ENCODE measurements at places on chromosomes 7 and 10.

DNA sequence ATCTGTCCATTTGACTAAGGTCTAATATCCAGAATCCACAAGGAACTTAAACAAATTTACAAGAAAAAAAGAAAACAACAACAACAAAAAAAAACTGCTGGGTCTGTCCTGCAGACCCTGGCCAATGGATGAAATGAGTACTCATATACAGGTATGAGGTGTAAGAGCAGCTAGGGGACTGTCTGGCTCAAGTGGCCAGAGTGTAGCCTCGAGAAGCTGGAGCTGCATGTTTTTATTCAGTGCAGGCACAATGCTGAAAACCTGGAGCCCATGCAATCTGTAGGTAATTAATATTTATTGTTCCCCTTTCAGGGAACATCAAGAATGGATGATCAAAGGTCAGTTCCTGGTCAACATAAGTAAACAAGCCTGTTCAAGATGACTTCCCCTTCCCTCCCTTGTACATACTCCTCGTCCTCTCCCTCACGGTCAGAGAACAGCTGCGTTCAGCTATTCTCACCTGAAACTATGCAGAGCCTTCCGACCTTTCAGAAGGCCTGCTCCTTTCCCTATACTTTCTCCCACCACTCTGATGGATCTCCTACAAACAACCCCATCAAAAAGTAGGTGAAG lies 15.5 kb downstream of the CYP2C19 start:
- no peak for DNase-seq

DNA sequence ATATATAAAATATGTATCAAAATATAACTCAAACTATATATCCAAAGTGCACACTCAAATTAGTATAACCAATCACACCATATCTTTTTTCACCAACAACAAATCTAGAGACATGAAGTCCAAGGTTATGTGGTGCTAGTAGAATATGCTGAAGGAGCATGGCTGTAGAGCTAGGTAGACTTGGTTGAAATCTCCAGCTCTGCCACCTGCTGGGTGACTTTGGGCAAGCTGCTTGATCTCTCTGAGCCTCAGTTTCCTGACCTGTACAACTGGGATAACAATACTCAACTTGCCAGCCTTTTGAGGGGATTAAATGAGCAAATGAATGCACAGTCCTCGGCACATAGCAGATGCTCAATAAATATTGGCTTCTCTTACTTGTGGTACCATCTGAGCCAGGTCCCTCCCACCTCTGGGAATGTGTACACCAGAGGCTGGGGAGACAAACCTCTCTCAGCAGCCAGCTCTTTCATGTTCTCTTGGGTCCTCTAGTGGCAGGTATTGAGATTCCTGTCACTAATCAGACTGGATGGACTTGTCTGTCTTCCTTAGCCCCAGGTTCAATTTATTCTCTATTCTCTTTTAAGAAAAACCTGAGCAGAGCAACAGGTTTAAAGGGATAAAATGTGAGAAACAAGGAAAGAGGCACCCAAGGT lies 94.3 kb upstream of the PDE1C start:
- no peak for DNase-seq

- DNase-seq, result no peak
These were observed 1.0 kb downstream of the BEND7 start for GRCh38 chr10:13527864-13528122.

DNA sequence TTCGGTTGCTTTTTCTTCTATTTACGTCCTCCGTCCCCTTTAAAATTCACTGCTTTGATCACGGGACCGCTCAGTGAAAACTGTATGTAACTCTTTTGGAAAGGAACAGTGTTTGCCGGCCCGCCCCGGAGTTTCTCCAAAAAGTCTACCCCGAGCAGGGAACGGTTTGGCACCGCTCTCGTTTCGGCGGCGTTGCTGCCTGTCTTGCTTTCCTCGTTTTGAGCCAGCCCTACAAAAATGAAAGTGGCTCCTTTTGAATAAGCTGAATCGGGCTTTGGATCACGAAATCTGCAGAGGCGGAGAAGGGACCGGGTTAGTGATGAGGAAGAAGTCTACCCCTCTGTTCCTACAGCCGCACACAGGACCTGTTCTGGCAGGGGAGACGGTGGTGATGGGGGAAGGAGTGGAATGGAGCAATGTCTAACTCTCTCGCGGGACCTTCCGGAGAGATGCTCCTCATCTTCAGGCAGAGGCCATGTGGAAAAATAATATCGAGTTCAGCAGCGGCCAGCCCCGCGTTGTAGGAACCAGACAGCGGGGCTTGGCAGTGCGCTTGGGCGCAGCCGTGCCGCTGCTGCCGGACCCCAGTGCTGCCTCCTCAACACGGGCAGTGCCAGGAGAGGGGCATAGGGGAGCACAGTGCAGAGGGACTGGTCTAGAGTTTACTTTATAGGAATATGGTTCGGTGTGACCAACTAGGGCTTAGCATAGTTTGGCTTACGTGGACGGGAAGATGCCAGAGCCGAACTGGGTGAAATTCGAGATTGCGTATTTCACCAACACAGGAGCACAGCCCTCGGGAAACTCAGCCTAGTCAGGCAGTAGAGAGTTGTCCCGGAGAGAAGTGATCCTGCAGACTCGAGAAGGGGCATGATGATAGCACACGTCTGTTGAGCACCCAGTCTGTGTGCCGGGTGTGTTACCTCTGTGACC lies 1.4 kb downstream of the HTRA1 start:
- no peak for DNase-seq

- DNase-seq, result no peak
These were observed 280.1 kb upstream of the MBL2 start for GRCh38 chr10:53052521-53053164.

DNA sequence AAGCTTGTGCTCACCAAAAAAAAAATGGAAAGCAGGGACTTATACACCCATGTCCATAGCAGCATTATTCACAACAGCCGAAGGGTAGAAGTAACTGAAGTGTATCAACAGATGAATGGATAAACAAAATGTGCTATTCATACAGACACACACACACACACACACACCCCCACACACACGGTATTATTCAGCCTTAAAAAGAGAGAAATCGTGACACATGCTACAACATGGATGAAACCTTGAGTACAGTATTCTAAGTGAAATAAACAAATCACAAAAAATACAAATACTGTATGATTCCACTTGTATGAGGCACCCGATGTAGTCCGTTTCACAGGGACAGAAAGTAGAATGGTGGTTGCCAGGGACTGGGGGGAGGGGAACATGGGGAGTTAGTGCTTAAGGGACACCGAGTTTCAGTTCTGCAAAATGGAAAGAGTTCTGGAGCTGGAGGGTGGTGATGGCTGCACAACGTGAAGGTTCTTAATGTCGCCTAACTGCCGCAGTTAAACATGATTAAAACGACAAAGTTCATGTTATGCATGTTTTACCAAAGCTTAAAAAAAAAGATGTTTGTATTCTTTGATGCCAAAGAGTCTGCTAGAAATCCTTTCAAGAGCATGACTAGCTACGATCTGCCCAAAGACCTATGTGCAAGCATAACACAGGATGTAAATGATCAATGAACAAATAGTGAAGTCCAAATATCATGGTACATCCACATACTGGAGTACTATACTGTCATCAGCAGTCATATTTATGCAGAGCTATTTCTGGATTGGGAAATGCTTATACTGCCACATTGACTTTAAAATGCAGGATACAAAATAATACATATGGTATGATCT lies 7.2 kb downstream of the TNS3 start:
- DNase-seq, result no peak

DNA sequence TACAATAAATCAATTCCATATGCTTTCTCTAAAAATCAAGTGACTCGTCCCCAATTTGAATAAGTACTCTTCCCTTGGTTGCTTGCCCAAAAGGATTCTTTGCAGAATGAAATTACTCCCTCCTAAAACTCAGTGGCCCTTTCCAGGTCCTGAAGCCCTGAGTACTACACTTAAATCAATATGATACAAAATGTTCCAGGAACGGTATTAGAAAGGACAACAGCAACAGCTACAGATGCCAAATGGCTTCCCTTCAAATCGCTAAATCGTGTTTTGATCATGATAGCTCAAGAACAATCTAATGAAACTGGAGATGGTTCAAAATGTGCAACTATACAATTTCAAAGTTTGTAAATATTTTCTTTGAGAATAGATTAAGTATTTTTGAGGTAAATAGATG lies 59.4 kb downstream of the TPK1 start:
- DNase-seq, result no peak

DNA sequence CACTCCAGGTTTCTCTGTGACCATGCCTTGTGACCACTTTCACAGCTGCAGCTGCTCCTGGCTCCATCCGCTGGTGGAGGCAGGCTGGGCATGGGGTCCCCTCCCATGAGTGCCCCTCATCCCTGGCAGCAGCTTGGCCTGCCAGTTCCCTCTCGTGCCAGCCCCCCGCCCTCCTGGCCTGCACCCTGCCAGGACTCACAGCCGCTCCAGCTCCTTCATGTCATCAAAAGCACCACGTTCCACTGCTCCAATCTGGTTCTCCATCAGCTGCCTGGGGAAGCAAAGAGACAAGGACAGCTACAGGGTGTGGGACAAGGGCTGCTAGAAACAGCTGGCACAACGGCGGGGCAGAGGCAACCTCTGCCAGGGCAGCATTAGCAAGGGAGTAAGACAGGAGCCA lies 22.6 kb downstream of the SLIT1 start:
- DNase-seq, result no peak

DNA sequence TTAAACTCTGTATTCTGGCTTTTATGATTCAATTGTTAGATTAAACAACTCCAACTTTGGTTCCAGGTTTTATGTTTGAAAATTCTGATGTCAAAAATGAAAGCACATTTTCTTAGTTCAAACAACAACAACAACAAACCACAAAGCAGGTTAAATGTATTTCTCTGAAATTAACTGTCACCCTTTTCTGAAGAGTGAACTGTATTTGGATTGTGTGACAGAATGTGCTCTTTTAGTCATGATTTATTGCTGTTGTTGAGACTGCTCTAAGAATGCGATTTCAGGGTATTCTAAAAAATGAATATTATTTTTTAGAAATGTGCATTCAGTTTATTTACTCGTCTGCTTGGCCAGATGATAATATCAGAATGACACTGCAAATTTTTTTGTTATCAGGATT lies 144.1 kb downstream of the GNAI1 start:
- no peak for DNase-seq

- DNase-seq, result no peak
These were observed 90.9 kb upstream of the TNRC18 start for GRCh38 chr7:5514440-5515035.

- DNase-seq, result no peak
These were observed 286.8 kb downstream of the ADK start for GRCh38 chr10:74437822-74438221.

GRCh38 chr10:31186225-31187000 lies 132.6 kb upstream of the ZEB1 start:
- no peak for DNase-seq

DNA sequence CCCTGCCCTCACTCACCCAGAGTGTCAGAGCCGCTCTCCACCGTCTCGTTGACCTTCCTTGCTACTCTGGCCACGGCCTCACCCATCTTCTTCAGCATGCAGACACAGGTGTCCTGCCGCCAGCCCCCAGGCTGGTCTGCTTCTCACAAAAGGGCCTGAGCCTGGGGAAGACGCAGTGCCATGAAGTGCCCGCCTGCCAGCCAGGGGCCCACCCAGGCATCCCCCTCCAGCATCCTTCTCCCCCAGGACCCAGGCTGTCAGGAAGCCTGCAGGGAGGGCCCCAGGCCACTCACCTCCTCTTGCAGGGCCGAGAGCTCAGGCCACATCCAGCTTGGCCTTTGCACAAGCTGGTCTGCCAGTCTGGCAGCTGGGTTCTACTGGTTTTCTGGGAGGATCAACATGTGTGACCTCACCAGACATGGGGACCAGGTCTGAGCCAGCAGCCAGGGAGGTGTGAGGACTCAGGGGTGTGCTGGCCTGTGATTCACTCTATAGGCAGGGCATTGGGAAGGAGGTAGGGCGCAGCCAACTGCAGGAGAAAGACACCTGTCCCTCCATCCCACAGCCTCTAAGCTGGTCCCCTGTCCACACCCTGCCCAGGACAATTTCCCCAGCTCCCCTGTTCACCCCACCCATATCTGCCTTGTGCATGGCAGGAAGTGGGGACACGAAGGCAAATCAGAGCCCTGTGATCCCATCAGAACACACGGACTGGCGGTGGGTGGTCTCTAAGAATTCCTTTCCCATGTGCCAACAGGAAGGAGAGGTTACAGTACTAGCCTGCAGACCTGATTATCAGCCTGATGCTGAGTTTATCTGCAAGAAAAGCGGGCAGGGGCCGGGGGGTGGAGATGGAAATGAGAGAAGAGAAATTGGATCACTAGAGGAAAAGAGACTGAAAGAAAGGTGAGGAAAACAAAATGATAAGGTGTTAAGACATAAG lies 5.7 kb downstream of the LRRC20 start:
- no peak for DNase-seq

DNA sequence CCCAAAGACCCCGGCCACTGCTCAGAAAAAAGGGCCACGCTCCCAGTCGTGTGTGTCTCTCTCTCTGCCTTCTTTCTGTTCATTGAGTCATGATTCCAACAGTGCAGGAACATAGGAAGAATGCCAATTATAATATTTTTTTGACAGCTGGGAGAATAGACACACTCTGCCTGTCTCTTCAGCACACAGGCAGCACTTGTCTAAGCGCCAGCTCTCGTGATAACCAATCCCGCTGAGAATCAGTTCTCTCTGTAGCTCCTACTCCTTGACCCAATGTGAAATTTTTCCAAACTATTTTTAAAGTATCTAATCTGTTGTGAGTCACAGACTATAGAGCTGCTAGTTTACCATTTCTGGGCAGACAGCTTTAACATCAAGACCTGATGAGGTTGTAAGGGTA lies 145.7 kb upstream of the RHEB start:
- DNase-seq, result no peak

DNA sequence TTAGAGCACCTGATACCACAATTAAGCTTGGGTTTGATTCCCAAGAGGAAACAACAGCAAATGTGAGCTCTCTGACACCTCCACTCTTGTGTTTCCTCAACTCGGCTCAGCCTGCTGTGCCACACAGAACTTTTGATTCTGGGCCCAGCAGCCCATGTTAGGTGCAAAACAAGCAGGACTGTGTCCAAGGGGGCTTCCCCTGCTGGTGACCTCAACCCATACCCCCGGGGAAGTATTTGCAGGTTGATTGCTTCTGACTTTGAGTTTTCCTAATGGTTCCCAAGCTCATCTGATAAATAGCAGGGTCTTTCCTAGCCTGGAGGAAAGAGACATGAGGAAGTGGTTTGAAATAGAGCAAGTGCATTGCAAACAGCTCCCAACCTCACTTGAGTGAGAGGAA lies 43.5 kb upstream of the ADAM12 start:
- DNase-seq, result no peak

DNA sequence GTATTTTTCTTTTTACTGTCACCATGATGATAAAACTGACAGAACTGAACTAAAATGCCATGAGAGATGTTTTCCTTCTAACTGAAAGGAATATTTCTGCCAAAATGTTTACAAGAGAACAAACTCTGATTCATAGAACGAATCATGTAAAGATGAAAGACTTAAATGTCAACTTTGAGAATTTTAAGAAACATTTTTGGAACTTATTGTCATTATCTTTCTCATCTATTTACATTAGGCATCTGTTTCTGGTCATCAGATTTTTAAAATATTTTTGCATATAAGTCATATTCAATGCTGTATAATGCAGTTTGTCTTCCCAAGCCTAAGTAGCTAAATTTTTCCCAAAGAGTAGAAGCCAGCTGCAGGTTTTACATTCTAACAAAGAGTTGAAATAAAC lies 358.5 kb downstream of the TFEC start:
- DNase-seq, result no peak

- no peak for DNase-seq
These were observed 415.1 kb downstream of the THSD7A start for GRCh38 chr7:11416641-11417458.

GRCh38 chr10:67722113-67722512 lies 26.1 kb upstream of the CTNNA3 start:
- DNase-seq, result no peak

- no peak for DNase-seq
These were observed 228.1 kb upstream of the PFKP start for GRCh38 chr10:2839081-2839725.
